ENCODE measurements at places on chromosomes 13 and 19. TPM values are rescaled to one million over a fixed set of nuclear protein-coding genes. Genes with fewer than 3 reads are reported as not detected.

Gene TBXA2R
- total RNA-seq = 4.3 TPM

Gene ADAMTS10
- total RNA-seq = not detected

Gene LILRB5
- not detected for total RNA-seq

Gene CASP14
- total RNA-seq = 0.39 TPM

Gene INSR
- total RNA-seq = 0.49 TPM

Gene DNAAF3
- total RNA-seq = 1.6 TPM

Gene RGCC
- 0.88 TPM for total RNA-seq

Gene HCST
- 1.9 TPM for total RNA-seq

GRCh38 chr13:33072282-33072681, 56.1 kb downstream of the KL start:
- no peak for DNase-seq

DNA sequence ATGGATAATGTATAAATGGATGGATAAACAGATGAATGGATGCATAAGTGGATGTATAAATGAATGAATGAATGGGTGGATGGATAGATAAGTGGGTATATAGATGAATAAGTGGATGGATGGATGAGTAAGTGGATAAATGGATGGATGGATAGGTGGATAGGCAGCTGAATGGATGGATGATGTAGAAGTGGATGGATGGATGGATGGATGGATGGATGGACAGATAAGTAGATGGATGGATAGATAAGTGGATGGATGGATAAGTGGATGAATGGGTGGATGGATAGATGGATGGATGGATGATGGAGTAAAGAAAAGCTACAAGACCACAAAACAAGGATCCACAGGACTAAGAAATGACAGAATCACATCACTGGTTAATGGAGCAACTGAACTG, 9.0 kb upstream of the COMP start:
- no peak for DNase-seq

- DNase-seq = no peak
These were observed 16.0 kb downstream of the POU4F1 start for GRCh38 chr13:78587395-78587794.

DNA sequence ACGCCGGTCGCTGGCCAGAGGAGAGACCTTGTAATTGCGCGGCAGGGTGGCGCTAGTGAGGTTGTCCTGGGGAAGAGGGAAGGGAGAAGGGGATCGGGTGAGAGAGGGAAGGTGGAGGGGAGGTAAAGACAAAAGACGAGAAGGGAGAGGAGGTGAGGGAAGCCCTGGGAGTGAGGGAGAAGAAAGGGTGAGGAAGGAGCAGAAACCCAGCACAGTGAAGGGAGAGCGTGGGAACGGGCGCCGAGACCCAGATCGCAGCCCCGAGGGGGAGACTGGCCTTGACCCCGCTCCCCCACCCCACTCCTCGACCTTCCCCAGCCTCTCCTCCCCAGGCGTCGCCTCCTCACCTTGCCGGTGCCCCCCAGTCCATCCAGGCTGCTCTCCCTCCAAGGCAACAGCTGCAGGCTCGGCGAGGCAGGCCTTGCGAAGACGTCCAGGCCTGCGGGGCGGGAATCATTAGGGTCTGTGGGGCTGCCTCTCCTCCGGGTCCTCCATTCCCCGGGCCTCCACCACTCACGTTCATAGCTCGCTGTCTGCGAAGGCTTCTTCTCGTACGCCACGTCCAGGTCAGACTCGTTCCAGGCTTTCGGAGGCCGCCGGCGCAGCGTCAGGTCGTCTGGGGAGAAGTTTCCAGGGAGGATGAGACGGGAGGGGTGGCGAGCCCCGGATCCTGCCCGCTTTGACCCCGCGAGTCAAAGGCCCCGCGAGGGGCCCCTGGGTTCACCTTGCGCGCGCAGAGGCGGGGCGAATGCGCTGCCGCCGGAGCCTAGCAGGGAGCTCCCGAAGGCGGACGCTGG, 8.8 kb downstream of the PPP1R13L start:
- no peak for DNase-seq

DNA sequence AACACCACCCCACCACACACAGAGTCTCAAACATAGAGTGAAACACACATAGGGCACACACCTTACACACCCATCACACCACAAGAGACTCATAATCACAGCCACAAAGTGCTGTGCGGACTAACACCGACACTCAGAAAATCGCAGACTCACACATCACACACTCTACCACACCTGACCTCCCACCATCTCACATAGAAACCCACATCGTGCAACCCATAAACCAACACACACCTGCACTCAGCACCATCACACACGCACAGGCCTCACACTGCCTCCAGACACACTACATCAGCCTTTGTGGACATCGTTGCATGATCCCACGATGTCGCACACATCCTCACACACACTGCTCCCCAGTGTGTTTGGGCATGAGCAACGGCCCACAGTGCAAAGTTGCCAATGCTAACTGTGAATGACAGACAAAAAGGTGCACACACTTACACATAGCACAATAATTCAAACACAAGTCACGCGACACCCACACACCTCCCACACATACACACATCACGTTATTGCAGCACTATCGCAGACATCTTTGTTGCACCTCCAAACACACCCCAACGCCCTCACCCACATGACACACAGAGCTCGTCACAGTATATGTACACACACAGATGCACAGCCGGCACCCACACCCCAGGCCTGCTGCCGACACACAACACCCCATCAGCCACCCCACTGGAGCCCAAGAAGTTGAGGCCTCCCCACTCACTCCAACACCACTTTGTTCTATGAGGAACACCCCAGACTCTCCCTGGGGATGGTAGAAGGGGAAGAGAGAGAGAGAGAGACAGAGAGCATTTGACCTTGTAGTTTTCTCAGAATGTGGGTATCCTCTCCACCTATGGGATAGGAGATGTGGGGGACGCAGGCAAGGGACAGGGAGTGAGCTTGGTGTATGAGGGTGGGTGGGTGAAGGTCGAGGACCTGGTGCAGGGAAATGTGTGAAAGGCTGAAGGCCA, 1.2 kb upstream of the ATP1A3 start:
- DNase-seq = no peak

DNA sequence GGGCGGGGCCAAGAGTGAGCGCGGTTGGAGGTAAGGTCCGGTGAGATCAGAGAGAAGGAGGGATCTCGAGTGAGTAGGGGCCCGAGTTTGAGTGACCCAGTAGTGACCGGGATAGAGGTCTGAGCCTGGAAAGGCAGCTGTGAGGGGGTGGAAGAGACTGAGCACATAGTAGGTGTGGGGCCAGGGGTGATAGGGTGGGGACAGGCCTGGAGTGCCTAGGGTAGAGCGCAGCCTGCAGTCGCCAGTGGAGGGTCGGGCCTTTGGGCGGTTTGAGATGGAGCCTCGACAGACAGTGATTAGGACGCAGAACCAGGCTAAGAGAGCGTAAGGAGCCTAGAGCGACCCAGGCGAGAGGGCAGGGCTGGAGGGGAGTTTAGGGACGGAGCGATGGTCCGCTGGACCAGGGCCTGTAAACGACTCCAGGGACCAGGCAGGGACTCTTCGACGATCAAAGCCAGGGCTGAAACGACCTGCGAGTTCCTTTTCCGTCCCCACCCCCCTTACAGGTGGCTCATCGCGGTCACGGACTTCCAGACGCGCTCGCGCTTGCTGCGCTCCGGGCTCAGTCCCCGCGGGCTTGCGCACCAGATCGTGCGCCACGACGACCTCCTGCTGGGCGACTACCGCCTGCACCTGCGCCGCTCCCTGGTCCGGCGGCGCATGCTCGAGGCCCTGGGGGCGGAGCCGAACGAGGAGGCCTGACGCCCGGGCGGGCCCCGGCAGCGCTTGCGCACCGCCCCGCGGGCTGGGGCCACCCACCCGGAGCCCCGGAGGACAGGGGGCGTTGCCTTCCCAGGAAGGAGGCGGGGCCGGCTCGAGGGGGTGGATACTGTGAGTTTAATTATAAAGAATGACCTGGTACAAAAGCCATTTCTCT, 9.4 kb downstream of the C19orf81 start:
- peak; percentile 64 for DNase-seq

DNA sequence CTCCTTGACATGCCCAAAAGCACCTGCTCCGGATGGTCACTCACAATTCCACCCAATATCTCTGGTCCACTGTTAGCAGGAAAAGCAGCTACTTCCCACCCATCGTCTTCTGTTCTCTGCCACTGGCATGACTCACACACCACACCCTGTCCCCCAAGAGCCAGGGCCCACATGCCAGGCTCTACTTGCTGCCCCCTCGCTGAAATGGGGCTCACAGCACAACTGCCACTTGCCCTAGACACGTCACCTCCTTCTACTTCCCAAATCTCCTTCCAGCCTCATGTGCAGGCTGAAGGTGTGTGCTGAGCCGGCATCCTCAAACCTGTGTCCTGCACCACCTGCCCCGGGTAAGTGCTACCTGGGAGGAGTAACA, 65.0 kb downstream of the TBC1D4 start:
- peak; percentile 31 for DNase-seq

DNA sequence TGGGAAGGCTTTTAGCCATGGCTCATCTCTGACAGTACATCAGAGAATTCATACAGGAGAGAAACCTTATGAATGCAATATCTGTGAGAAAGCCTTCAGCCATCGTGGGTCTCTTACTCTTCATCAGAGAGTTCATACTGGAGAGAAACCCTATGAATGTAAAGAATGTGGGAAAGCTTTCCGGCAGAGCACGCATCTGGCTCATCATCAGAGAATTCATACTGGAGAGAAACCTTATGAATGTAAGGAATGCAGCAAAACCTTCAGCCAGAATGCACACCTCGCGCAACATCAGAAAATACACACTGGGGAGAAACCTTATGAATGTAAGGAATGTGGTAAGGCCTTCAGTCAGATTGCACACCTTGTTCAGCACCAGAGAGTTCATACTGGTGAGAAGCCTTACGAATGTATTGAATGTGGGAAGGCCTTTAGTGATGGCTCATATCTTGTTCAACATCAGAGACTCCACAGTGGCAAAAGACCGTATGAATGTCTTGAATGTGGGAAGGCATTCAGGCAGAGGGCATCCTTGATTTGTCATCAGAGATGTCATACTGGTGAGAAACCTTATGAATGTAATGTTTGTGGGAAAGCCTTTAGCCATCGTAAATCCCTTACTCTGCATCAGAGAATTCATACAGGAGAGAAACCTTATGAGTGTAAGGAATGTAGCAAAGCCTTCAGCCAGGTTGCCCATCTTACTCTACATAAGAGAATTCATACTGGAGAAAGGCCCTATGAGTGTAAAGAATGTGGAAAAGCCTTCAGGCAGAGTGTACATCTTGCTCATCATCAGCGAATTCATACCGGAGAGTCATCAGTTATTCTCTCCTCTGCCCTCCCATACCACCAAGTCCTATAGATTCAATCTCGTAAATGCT, 10.7 kb downstream of the ZNF470 start:
- DNase-seq = no peak

GRCh38 chr19:41238244-41238643, 19.2 kb downstream of the AXL start:
- no peak for DNase-seq

DNA sequence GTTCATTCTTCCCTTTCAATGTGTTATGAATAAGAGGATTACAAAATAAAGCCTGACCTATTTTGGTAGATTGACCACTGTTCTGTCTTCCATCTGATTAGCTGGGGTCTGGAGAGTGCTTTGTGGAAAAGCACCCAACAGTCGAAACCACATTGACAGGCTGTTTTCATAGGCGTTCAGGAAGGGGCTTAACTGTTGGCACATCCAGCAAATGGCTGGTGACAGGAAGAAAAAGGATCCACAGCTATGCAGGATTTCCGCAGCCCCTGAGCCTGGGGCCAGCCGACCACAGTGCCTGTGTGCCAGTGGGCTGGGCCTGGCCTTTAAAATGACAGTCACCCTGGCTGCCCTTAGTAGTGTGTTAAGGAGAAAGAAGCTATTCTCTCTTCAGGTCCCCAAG, 113.3 kb downstream of the SIPA1L3 start:
- no peak for DNase-seq

GRCh38 chr13:47334173-47334572, 437.3 kb upstream of the HTR2A start:
- peak; percentile 87 for DNase-seq

DNA sequence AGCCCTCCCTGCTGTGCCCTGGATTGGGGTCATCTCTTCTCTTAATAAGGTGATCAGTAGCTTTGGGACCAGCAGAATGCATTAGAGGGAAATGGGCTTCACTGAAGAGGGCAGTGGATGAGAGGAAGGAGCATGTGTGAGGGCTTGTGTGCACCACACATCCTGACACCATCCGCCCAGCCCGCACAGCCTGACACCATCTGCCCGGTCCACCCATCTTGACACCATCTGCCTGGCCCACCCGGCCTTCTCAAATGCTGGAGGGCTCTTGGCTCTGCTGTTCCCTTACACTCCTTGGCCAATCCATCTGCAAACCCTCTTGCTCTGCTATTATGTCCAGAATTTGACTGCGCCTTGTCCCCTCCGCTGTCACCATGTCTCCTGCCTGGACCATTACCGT, 41.8 kb downstream of the BICRA start:
- no peak for DNase-seq

- peak; percentile 47 for DNase-seq
These were observed 24.1 kb downstream of the SLC25A30 start for GRCh38 chr13:45393941-45394570.

DNA sequence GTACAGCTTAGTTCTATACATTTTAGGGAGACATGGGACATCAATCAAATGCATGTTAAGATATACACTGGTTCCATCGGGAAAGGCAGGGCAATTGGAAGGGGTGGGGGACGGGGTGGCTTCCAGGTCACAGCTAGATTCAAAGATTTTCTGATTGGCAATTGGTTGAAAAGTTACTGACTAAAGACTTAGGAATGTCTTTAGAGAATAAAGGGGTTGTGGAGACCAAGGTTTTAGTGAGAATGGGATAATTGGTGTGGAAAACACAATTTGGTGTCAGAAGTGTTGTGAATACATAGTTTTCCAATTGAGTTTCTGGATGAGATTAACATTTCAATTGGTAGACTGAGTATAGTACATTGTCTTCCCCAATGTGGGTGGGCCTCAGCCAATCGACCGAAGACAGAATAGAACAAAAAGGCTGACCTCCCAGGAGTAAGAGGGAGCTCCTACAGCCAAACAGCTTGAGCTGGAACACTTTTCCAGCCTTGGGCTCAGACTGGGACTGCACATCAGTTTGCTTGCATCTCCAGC, 988 bp upstream of the CCDC169 start:
- peak; percentile 16 for DNase-seq
